Tibial artery (tissue), 4 donors: ENCODE measurements at places on chromosomes 1 and 21.

GRCh38 chr1:111754984-111755330 lies 744 bp upstream of the DDX20 start:
- DNase-seq = no peak

GRCh38 chr1:41619511-41620364 lies 135.3 kb upstream of the EDN2 start:
- peak; percentile 15 for DNase-seq

GRCh38 chr1:165342587-165342986 lies 13.9 kb downstream of the LMX1A start:
- DNase-seq = no peak

GRCh38 chr1:155158991-155159390 lies 14.1 kb downstream of the KRTCAP2 start:
- peak; percentile 10 for DNase-seq

GRCh38 chr21:31503939-31504338 lies 155.6 kb upstream of the SOD1 start:
- no peak for DNase-seq

- no peak for DNase-seq
Measured at GRCh38 chr1:67468066-67468718, 38.0 kb upstream of the SERBP1 start.

- DNase-seq = no peak
Measured at GRCh38 chr1:221709854-221710253, 32.0 kb downstream of the DUSP10 start.

GRCh38 chr1:33342041-33342723 lies 21.3 kb upstream of the A3GALT2 start:
- peak; percentile 92 for DNase-seq

DNA sequence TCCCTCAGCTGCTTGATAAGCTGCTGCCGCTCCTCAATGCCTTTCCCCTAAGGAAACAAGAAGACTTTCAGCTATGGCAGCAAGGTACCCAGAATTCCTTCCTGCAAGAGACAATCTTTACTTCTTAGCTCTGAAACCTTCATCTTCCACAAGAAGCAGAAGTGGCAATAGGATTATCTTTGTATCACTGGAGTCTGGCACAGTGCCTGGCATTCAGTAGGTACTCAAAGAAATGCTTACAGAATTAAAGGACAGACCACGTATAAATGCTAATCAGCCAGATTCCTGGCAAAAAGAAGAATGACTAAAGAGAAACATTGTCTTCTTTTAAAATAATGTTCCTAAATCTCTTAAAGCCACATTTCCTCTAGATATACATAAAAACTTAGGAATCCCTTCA lies 43.7 kb downstream of the SLC27A3 start:
- no peak for DNase-seq

- DNase-seq = no peak
Measured at GRCh38 chr21:27083144-27083543, 116.3 kb upstream of the ADAMTS5 start.

DNA sequence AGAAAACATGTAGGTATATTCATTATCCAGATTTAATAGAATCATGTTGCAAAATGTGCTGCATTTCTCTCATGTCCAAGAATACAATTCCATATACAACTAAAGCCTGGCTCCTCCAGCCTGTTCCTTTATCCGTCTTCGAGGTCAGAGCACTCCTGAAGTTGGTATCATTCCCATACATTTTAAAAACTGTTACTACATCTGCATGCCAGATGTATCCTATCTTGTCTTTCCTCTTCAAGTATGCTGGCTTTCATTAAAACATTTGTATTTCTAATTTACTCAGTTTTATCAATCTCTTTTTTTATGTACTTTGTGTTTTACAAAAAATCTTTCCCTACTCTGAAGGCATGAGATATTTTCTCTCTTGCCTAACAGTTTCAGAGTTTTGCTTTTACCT lies 536.6 kb upstream of the USP24 start:
- no peak for DNase-seq

GRCh38 chr1:37486680-37487618 lies 12.6 kb downstream of the ZC3H12A start:
- peak; percentile 78 for DNase-seq

DNA sequence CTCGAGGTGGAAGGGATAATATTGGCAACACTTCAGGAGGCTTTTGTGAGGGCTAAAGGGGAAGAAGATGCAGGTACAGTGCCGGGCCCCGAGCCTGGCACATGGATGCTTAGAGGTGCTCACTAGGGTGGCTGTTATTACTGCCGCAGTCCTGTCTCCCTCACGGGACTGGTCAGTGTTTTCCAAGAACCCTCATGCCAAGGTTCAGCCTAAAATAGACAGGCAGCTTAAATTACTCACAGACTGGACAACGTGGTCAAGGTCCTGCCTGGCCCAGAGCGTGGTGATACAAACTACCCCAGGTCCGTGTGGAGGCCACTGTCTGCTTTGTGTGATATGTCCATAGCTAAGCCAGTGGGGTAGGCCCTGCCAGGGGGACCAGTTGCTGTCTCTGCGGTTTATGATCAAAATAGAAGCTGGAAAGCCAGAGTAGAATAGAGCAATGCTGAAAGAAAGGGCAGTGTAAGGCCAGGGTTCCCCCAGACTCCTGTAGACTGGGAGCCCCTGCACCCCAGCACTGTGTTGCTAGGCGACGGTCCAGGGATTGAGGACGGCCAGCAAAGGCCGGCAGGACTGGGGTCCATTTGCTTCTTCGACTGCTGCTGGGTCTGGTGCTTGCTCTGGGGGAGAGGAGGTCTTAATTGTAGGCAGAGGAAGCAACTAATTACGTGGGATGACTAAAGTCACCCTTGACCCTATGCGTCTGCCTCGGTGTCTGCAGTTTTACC lies 36.1 kb downstream of the ELAPOR1 start:
- no peak for DNase-seq

- DNase-seq = no peak
Measured at GRCh38 chr1:111804776-111805175, 49.1 kb downstream of the DDX20 start.

- DNase-seq = no peak
Measured at GRCh38 chr1:247854899-247855545, 2.0 kb upstream of the TRIM58 start.
